8988T (cell line): ENCODE measurements at places on chromosomes 16 and 17.

DNA sequence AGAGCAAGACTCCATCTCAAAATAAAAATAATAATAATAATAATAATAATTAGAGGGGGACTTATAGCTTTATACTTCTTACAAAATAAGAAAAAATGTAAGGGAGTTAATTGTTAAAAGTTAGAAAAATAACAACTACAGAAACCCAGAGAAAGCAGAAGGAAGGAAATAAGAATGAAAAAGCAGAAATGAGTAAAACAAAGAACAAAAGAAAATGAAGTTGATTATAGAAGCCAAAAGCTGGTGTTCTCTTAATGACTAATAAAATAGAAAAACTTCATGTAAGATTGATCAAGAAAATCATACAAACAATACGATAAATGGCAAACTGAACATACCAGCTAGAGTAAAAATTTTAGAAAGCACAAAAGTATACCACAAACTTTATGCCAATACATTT is 6.8 kb upstream of the NSMCE1 start:
- DNase-seq: no peak

DNA sequence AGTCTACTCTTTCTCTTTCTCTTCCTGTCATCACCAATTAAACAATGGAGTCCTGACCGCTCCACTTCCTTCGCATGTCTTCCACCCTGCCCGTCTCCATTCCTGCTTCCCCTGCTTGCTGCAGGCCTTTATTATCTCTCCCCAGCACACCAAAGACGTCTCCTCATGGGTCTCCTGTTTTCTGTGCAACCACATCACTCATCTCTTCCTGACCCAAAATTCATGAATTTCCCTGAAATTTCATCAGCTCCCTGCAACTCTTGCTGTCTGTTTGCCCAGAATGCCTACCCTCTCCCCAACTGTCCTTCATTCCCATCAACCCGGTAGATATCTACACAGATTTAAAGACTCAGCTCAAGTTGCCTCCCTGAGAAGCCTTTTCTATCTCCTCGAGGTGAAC is 76.7 kb upstream of the ALOX12 start:
- no peak for DNase-seq

- no peak for DNase-seq
Observed at GRCh38 chr17:61647047-61647446, 56.0 kb upstream of the NACA2 start.

GRCh38 chr16:4133897-4134372 is 17.7 kb upstream of the ADCY9 start:
- no peak for DNase-seq

- no peak for DNase-seq
Observed at GRCh38 chr16:24255456-24256371, at the start of gene CACNG3. Gene CACNG3 (plus strand): TSS chr16:24256335. CDS start chr16:24256755, 420 bp downstream.

DNA sequence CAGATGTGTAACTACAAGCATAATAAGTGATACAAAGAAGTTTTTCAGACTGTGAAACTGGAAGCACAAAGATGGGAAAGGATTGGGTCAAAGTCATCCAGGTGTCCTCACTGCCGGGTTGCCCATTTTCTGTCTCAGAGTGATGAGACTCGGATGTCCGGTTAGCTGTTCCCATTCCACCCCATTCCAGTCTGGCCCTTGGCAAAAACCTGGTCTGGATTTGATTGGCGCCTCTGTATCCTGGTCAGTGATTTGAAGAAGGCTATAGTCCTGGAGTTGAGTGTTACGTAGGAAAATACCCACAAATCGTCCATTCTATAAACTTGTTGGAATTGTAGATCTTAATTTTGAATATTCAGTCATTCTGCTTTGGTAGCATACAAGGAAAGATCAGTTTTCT is 19.9 kb upstream of the PHKG2 start:
- DNase-seq: no peak

GRCh38 chr17:19327031-19327783 is 35.3 kb downstream of the B9D1 start:
- DNase-seq: no peak

DNA sequence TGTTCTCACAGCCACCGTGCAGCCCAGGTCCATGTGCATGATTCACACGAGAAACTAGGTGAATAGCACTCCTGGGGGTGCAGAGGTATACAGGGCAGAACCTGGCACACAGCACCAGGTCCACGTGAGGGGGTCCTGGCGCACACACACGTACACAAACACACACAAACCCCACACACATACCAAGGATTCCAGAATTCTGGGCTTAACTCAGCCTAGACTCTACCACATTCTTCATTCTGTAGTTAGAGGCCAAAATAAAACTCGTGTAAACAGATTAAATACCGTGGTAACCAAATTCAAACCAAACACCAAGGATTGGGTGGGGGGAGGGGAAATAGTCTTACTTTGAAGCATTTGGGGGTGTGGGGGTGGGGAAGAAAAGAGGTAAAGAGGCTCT is 58.5 kb downstream of the XYLT1 start:
- no peak for DNase-seq

DNA sequence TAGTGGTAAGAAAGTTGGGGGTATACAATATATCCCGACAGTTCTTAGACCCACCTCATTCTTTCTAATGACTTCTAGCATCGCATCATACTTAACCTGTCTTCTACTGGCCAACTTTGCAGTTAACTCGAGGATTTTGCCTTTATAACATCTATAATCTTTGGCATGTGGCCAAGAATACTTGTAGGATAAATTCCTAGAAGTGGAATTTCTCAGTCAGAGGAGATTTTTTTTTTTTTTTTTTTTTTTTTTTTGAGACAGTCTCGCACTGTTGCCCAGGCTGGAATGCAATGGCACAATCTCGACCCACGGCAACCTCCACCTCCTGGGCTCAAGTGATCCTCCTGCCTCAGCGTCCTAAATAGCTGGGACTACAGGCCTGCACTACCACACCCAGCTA is 253.5 kb downstream of the MRTFB start:
- DNase-seq: no peak

- peak; percentile 84 for DNase-seq
Observed at GRCh38 chr16:31487720-31488467, 5.0 kb downstream of the SLC5A2 start.
